Femur (tissue), 1 donor: ENCODE measurements at places on chromosomes 16 and 17.

DNA sequence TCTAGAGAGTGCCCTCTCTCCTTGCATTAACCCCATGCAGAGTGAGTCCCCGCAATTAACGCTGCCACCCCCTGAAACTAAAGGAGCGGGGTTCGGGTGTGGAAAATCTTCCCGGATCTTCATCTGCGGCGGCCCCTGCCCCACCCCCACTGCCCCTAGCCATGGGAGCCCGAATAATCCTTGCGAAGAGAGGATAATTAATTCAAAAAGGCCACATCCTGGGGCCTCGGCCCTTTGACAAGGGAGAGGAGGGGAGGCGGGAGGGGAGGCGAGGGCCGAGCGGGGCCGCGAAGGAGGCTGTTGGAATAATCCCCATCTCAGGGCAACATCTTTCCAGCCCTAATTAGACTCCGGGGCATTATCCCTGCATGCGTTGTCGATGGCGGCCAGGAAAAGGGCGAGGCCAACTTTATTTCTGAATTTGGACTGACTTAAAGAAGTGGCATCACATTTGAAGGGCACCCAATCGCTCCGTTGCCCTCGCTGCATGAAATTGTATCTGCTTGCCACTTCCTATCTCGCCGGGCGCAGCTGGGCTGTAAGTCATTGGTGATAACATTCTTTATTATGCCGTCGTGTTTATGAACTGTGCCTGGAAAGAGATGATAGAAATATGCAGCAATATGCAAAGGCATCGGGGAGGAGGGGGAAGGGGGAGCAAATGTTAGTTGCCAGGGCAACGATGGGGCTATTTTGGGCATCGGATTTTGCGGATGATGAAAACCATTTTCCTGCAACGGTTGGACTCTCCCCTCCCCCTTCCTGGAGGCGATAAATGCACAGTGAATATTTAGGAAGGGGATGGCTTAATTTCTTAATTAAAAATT, 387.1 kb upstream of the TNRC6C start:
- peak; percentile 74 for DNase-seq

DNA sequence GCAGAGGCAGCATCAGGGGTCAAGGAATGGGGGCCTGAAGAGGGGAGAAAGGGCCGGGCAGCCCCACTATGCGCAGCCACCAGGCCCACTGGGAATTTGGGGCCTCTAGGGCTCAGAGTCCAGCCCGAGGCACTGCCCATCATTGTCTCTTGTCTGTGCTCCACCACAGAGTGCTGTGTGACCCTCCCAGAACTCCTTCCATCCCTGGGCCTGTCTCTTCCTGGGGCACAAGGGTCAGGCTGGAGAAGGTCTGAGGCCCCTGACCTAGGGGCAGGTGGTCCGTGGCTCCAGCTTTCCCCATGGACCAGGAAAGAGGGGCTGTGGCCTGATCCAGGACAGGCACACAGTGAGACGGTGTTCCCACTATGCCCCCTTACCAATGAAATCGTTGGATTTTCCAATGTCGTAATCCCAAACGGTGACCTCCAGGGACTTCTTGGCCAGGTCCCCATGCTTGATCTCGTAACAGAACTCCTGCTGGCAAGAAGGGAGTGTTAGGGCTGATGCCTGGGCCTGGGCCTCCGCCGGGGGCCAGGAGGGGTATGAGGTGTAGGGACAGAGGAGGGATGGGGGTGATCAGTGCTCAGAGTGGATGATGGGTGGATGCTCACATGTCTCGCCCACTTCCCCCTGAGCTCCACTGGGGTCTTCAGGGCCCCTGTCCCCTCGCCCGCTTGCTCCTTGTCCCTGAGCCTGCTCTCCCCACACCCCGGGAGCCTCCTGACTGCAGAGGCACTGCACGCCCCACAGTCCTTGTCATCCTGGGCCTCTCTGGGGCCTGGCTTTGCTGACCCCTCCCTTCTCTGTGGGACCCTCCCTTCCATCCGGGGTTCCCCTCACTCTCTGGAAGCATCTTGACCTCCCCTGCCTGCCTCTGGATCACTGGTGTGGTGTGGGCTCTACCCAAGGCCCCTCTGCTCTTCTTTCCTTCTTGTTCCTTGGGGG, 10.7 kb downstream of the SCGB1C2 start:
- DNase-seq = no peak

- no peak for DNase-seq
Observed at GRCh38 chr17:61784510-61784909, 78.8 kb downstream of the BRIP1 start.

- DNase-seq = no peak
Observed at GRCh38 chr16:47519996-47520679, 59.0 kb downstream of the PHKB start.

DNA sequence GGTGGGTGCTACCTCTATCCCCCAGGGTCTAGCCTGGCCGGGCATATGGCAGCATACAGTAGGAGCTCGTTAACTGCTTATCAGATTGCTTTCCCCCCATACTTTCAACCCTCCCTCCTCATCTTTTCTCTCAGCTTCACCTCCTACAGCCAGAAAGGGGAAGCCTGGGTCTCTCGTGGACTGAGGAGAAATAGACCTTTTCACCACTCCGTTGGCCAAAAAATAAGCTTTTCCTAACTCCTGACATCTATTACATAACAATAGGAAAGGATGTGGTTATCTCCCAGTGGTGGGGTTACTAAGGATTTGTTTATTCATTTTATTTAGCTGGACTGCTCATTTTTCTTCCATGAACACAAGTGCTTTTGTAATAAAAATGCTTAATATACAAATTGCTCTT, 9.0 kb upstream of the CXCL16 start:
- no peak for DNase-seq
